ENCODE measurements at places on chromosomes 7 and 10.

DNA sequence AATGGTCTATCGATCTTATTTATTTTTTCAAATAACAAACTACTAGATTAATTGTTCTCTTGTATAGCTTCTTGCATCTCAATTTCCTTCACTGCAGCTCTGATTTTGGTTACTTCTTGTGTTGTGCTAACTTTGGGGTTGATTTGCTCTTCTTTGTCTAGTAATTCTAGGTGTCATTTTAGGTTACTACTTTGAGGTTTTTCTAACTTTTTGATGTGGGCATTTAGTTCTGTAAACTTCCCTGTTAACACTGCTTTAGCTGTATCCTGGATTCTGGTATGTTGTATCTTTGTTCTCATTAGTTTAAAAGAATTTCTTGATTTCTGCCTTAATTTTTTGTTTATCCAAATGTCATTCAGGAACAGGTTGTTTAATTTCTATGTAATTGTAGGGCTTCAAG is 1188.0 kb downstream of the DNAJB9 start:
- DNase-seq = no peak

DNA sequence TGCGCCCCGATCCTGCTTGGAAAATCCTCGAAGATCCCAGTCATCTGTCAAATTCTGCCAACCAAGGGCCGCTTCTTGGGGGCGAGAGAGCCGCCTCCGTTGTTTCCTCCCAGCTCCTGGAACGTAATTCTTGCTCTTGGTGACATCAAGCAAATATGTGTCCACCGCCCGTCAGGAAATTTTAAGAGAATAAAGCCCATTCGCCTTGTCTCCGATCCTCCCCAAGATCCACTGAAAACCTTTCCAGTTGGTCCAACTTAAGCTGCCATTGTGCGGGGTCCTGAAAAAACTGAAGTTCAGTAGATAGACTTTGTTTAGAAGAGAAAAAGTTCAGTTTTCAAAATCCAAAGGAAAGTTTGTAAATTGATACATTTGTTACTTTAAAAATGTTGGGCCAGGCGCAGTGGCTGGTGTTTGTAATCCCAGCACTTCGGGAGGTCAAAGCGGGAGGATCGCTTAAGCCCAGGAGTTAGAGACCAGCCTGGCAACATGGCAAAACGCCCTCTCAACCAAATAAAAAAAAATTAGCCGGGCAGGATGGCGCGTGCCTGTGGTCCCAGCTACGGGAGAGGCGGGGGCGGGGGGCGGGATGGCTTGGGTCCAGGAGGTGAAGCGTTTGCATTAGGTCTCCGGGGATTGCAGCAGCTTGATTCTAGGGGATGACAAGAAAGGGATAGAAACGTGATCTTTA is 1.0 kb upstream of the ZNF800 start:
- DNase-seq = no peak

DNA sequence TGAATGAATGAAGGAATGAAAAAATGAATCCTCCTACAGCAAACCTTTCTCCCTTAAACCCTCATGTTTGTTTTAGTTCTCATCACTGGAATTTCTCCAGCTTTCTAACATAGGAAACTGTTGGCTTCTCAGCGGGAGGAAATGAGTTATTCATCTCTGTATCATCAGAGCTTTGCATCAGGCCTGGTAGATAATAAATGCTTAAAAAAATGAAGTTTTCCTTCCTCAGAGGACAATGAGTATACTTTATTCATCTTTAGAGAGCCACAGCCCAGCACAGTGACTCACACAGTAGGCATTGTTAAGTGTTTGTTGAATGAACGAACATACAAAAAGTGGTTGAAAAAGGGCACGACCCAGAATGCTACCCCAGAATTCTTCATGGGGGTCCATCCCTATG is 62.6 kb downstream of the COL13A1 start:
- no peak for DNase-seq

GRCh38 chr7:128425850-128426249 is 16.1 kb upstream of the IMPDH1 start:
- peak; percentile 69 for DNase-seq

DNA sequence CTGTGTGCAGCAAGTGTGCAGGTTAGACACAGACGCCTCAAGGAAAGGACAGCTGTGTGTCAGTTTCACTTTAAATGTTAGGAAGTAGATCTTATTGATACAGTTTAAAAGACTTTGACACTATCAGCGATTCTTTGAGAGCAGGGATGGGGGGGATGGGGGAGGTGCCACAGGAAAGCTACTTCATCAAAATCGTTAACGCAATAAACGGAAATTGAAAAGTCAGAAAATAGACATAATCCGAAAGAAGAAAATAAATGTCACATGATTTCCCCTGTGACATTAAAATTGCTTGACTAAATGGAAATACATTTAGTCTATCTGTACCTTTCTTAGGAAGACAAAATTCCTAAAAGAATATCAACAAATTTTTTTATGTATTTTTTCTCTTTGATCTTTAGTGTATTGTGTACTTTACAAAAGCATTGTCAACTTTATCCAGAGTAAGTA is 476 bp upstream of the ZNF33B start:
- no peak for DNase-seq

- DNase-seq = no peak
These were observed 56.4 kb upstream of the ANKRD1 start for GRCh38 chr10:90977162-90977854.

DNA sequence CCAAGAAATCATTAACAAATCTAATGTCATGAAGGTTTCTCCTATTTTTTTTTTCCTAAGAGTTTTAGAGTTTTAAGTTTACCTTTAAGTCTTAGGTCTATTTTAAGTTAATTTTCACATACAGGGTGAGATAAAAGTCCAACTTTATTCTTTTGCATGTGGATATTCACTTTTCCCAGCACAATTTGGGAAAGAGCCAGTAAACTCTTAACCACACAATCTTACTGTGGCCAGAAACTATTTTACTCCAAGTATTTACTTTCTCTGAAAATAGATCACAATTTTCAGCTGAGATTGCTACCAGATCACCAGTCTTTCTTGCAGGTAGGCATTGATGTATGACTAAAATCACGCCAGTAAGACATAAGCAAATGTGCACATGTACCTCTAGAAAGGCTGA is 728.5 kb downstream of the TNS3 start:
- DNase-seq = no peak

- DNase-seq = no peak
These were observed 999 bp upstream of the MRPS24 start for GRCh38 chr7:43870316-43870715.

- DNase-seq = no peak
These were observed 437.6 kb upstream of the ZMIZ1 start for GRCh38 chr10:78630944-78631838.

GRCh38 chr7:41298409-41298808 is 404.5 kb downstream of the INHBA start:
- no peak for DNase-seq

DNA sequence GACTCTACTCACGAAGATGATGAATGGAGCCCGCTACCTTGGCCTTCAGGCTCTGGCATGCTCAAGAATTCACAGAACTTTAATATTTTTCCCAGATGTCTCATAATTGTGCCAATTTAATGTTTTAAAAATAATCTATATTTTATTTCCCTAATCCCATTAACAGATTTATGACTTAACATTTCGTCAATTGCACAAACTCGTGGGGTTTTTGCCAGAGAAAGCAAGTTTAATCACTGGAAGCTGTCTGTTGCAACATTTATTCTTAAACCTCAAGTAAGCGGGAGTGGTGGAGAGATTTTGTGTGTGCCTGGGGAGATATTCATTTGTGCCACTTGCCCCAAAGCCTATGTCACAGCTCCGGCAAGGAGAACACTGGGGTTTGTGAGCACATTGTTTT is 117.9 kb downstream of the TEX36 start:
- DNase-seq = no peak

GRCh38 chr7:131638641-131639430 is 82.4 kb upstream of the PODXL start:
- no peak for DNase-seq

GRCh38 chr10:70722820-70723424 is 50.6 kb downstream of the ADAMTS14 start:
- no peak for DNase-seq

GRCh38 chr10:32489158-32489557 is 43.2 kb downstream of the CCDC7 start:
- no peak for DNase-seq

- DNase-seq = no peak
These were observed 26.6 kb downstream of the RHEB start for GRCh38 chr7:151493083-151493482.

DNA sequence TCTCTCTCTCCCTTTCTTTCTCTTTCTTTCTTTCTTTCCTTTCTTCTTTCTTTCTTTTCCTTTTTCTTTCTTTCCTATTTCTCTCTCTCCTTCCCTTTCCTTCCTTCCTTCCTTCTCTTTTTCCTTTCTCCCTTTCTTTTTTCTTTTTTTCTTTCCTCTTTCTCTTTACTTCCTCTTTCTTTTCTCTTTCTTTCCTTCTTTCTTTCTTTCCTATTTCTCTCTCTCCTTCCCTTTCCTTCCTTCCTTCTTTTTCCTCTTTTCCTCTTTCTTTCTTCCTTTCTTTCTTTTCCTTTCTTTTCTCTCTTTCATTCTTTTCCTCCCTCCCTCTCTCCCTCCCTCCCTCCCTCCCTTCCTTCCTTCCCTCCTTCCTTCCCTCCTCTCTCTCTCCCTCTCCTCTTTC is 81.5 kb downstream of the RHOBTB1 start:
- no peak for DNase-seq

GRCh38 chr10:68139448-68140272 is 30.4 kb downstream of the MYPN start:
- no peak for DNase-seq

DNA sequence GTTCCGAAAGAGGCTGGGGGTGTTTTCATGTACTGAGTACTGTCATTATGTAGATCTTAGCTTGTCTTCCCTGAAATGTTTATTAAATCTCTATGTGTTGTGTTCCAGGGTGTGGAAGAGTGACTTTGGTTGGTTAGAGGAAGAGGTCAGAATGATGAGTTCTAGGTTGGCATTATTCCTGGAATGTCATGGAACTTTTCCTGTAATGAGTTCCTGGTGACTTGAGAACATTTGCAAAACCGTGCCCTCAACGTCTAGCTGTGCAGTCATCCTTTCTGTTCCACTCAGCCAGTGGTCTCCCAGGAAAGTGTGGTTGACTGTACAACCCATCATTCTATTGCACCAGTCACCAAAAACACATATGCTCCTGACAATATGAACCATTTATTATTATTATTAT is 129.6 kb downstream of the BICC1 start:
- no peak for DNase-seq

- no peak for DNase-seq
These were observed 41.8 kb downstream of the PTPRZ1 start for GRCh38 chr7:121914676-121915279.

DNA sequence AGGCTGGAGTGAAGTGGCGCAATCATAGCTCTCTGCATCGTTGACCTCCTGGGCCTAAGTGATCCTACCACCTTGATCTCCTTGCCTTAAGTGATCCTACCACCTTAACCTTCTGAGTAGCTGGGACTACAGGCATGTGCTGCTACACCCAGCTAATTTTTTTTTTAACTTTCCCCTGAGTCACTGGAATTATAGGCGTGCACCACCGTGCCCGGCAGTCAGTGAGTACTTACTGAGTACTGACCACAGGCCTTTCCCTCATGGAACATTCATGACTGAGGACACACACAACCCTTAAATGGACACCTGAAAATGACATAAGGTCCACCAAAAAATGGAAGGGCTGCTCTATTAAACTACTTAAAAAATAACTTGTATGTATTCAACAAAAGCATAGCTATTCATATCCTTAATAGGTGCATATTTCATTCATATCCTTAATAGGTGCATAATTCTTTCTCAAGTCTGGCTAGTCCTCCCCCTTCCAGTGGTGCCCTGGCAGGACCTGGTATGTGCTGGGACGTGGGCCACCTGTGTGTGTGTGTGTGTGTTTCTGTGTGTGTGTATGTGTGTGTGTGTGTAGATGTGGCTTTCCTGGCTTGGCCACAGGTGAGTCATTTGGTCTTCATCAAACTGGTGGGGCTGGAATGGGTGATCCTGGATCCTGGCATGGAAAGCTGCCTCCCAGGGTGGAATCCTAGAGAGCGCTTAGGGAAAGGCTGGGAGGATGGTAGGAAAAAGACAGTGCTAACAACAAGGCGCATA is 3.5 kb downstream of the FAM180A start:
- no peak for DNase-seq

GRCh38 chr7:144391823-144392255 is 11.7 kb downstream of the NOBOX start:
- DNase-seq = no peak

DNA sequence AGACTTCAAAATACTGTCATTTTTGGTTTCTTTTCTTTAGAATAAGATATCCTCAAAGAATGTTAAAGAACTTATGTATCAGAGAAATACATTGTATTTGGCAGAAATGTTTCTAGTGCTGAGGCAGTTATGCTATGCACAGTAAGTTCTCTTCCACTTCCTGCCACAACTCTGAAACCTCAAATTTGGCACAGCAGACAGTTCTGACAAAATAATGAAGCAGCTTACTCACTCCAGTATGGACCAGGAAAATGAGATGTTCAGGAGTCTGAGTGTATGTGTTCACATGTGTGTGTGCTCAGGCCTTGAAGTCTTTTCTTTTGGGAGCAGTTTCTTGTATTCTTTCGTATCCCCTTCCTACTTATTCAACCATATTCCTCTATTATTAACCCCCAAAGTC is 197.0 kb upstream of the AGK start:
- DNase-seq = no peak

DNA sequence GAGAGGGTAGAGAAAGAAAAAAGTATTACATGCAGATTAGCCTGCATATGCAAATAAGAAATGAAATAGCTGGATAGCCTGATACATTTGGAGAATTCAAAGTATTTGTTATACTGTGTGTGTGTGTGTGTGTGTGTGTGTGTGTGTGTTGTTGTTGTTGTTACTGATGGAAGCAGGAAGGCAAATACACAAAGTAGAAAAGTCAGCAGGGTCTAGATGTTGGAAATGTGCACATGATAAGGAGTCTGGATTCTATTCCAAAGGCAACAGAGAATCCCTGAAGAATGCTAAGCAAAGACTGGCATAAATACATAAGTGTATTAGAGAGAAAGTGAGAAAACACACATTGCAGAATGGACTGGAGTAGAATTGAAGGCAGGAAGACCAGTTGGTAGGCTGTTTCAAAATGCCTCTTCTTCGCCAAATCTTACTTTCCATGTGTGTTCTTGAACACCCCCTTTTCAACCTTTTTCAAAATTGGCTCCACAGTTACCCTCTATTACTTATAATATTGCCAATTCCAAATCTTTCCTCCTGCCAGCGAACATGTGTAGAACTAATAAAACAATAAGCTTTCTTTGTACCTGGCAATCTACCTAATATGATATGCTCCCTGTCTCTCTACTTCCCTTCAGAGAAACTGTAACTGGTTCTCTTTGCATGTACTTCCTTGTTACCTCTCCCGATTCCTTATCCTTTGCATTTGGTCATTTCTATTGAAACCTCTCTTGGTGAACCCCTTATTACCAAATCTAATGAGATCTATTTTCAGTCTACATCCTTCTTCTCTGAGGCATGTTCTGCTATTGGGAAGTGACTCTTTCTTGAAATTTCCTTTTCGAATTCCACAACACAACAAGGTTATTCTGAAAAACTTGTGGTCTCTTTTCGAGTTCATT is 6.2 kb downstream of the CPED1 start:
- no peak for DNase-seq

- DNase-seq = no peak
These were observed 520.6 kb downstream of the CCSER2 start for GRCh38 chr10:84848967-84849366.

All from left forelimb (tissue), 1 donor.